Fibroblast of lung (primary cell): ENCODE measurements at places on chromosomes 2 and 18. TPM values are rescaled to one million over a fixed set of nuclear protein-coding genes. Genes with fewer than 3 reads are reported as not detected.

DNA sequence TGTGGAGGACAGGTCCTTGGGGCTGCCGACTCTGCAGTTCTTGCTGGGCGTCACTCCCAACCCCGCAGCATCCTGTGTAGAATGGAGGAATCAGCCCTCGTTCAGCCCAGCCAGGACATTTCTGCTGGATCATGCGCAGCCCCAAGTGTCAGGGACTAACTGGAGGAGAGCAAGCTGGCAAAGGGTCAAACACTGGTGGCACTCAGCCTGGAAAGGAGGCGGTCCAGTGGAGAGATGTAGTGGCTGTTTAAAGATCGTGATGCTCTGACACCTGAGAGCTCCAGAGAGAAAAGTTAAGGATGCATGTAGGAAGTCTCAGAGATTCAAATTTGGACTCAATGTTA is 63.6 kb upstream of the SH3RF3 start:
- DNase-seq, result no peak
- H3K27me3 ChIP-seq, result peaks cover 26% of the 10 kb centered on the region
- no peak overlapping the region for H3K27ac ChIP-seq

DNA sequence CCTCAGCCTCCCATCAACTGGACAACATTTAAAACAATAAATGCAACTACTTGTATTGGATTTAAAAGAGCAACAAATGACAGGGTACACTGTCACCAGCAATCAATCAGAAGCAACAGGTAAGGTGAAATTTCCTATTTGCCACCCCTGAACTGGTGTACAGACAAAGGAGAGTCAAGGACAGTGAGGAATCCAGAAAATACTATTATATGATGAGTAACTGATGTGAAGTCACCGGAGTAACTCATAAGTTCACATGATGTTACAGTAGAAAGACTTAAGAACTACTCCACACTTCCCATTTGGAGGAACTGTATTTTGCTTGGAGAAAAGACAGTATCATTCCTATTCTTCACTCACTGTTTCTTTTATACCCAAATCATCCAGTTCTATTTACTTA is 4.1 kb upstream of the STAT1 start:
- no peak overlapping the region for H3K4me3 ChIP-seq
- no peaks in the 10 kb centered on the region for H3K36me3 ChIP-seq
- H3K27ac ChIP-seq, result no peak overlapping the region
- no peak for DNase-seq

- no peaks in the 10 kb centered on the region for H3K36me3 ChIP-seq
- no peaks in the 10 kb centered on the region for H3K27me3 ChIP-seq
- H3K4me3 ChIP-seq, result no peak overlapping the region
- no peak for DNase-seq
Measured at GRCh38 chr2:105969552-105969951, 224.5 kb downstream of the UXS1 start.

DNA sequence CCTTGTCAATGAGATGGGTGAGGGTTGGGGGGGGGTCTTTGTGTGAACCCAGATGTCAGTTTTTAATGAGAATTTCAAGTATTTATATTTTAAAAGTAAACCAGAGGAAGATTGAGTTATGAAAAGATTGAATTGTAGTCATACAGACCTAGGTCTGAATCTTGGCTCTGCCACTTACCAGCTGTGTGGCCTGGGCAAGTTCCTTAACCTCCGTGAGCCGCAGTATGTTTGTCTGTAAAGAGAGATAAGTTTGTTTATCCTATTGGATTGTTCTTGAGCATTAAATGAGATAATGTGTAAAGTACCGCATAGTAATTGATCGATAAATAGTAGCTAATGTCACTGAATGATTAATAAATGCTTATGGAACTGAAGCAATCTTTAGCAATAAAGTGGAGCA is 63.8 kb downstream of the EML6 start:
- no peak overlapping the region for H3K27ac ChIP-seq
- H3K4me1 ChIP-seq, result no peaks in the 10 kb centered on the region
- H3K36me3 ChIP-seq, result no peaks in the 10 kb centered on the region
- no peaks in the 10 kb centered on the region for H3K27me3 ChIP-seq
- H3K4me3 ChIP-seq, result no peak overlapping the region

- no peaks in the 10 kb centered on the region for H3K36me3 ChIP-seq
- H3K27me3 ChIP-seq, result no peaks in the 10 kb centered on the region
- no peaks in the 10 kb centered on the region for H3K4me1 ChIP-seq
Measured at GRCh38 chr2:160157861-160158829, 41.9 kb downstream of the ITGB6 start.

DNA sequence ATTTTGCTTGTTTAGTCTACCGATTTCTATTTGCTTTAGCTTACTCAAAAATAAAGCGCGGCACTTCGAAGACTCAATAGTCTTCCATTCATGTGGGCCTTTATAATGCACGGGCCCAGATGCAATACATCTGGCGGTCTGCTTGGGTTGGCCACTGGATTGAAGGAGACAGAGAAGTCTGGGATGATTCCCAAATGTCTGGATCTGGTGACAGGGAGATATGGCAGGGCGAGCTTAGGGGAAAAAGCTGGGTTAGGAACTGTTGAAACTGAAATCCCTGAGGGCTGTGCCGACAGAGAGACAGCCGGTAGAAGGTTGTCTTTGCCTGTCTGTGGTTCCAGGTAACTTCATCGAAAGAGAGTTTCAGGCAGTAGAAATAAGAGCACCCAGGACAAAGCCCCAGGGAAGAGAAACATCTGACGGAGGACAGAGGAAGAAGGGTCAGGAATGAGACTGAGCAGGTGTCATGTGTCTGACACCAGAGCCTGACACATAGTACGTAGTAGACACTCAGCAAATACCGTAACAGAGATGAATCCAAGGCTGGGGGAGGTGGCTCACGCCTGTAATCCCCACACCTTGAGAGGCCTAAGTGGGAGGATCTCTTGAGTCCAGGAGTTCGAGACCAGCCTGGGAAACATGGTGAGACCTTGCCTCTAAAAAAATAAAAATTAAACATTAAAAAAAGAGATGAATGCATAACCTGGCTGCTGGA is 13.6 kb downstream of the CLUL1 start:
- no peak overlapping the region for H3K4me3 ChIP-seq
- H3K27ac ChIP-seq, result no peak overlapping the region
- peaks cover 3% of the 10 kb centered on the region for H3K27me3 ChIP-seq
- DNase-seq, result no peak
- no peaks in the 10 kb centered on the region for H3K4me1 ChIP-seq
- no peaks in the 10 kb centered on the region for H3K36me3 ChIP-seq

DNA sequence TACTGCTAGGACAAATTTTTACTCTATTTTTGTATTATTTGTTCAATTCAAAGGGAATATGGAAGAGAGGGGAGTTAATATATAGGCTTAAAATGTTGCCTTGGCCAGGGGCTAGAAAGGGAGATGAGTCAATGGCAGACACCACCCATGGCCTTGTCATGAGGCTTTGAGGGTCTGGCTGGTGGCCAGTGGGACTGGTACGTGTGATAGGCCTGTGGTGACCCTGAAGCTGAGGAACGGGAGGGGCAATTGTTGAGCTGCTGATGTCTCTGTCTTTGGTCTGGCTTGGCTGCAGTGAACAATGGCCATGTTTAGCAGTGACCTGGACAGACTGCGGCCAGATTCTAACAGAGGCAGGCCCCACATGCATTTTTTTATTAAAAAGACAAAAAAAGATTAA is 18.5 kb downstream of the GKN1 start:
- no peaks in the 10 kb centered on the region for H3K4me1 ChIP-seq
- H3K27me3 ChIP-seq, result peaks cover 7% of the 10 kb centered on the region
- H3K36me3 ChIP-seq, result no peaks in the 10 kb centered on the region
- DNase-seq, result no peak

DNA sequence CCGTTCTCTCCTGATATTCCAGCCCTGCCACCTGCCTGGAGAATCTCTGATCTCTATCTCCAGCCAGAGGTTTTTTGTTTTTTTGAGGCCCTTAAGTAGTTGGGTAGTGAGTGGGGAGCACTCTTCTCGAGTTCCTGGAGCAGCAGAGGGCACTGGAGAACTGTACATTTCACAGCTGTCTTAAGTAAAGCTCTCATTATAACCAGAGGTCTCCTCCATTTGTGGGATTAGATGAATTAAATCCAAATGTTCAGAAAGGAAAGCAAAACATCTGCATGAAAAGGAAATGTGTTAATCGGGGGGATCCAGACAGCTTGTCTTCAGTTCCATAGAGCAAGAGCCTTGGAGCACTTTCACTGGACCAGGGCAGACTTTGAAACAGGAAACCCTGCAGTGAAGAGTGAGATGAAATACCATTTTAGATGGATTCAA is 32.8 kb downstream of the AOX1 start:
- H3K27ac ChIP-seq, result no peak overlapping the region
- no peak overlapping the region for H3K4me3 ChIP-seq
- no peaks in the 10 kb centered on the region for H3K36me3 ChIP-seq

DNA sequence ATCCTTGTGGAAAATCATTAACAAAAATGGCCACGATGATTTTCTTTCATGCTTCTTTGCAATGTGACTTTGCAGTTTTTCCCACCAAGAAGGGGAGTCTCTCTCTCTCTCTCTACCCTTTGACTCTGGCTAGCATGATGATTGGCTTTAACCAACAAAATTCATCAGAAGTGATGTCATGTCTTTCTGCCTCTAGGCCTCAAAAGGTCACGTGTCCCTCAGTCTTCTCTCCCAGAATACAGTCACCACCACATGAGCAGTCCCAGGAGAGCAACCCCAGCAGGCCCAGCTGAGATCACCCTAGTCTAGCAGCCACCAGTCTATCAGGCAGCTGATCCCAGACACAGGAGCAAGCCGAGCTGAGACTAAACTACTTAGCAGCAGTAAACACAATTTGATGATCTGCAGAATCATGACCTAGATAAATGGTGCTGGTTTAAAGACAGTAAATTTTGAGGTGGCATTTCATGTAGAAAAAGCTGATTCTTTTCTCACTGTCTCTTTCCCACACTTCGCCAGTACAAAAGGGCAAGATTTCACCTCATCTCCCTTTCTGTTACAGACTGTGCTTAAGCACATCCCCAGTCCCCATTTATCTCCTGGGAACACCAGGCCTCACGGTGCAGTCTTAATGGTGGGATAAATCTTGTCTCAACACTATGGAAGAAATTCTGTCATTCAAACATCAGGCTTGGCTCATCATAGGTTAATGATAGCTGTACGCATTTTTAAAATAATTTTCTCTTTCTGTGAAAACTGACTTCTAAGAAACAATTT is 132.7 kb downstream of the SCG2 start:
- H3K36me3 ChIP-seq, result no peaks in the 10 kb centered on the region
- DNase-seq, result peak; percentile 81
- no peak overlapping the region for H3K4me3 ChIP-seq
- no peaks in the 10 kb centered on the region for H3K27me3 ChIP-seq

The TEX261 gene
- total RNA-seq, result 20.5 and 33.0 TPM in 2 replicates

The CCDC178 gene
- total RNA-seq, result under 0.01 and 0.17 TPM in 2 replicates

The YES1 gene
- 49.5 and 79.6 TPM in 2 replicates for total RNA-seq

The SYT4 gene
- not detected in 2 replicates for total RNA-seq

The CDKL4 gene
- 3.0 and 3.1 TPM in 2 replicates for total RNA-seq

The ATP6V1B1 gene
- total RNA-seq, result 0.77 and 2.1 TPM in 2 replicates
